ENCODE measurements at places on chromosomes 13 and 19.

DNA sequence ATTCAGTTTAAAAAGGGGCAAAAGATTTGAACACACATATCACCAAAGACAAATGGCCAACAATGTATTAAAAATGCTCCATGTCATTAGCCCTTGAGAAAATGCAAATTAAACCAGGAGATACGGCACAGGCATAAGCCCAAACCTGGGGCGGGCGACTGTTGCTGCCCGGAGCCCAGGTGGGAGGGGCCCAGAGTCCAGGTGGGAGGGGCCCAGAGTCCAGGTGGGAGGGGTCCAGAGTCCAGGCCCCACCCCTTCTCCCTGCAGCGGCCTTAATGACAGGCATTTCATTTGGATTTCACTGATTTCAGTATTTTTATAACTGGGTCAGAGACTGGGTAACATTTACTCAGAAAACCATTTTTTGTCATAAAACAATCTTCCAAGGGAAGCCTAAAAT is 78.2 kb downstream of the RASA3 start:
- no peak for DNase-seq

DNA sequence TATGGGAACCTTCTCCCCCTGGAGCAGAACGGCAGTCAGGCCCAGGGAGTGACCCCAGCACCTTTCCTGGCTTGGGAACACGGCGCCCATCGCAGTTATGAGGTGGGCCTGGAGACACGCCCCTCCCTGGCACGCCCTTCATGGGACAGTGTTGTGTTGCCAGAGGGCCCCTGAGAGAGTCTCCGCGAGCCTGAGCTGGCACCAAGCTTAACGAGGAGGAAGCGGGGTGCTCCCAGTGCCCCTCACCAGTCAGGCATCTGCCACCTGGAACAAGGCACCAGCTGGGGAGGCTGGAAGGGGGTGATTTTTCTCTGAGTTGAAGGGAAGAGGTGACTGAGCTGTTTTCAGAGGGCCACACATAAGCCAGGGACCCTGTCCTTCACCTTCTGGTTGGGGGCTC is 180.6 kb downstream of the KDM4B start:
- DNase-seq, result no peak

DNA sequence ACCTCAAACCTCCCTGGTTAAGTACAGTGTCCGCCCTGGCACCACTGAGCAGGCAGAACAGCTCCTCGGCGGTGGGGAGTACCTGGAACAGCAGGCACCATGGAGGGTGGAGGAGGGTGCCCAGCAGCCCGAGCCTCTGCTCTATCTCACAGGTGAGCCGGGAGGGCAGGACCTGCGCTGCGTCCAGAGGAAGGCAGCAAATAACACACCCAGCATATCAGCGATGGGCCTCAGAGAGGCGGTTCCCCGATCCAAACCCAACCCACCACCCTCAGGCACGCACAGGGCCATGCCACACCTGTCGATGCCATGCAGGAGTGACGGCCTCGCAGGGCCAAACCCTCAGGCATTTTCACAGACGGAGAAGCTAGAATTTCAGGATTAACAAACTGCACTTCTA is 11.8 kb downstream of the PEPD start:
- DNase-seq, result no peak

GRCh38 chr13:23965346-23965745 is 68.0 kb upstream of the C1QTNF9B start:
- DNase-seq, result no peak

- DNase-seq, result no peak
These were observed 52.2 kb downstream of the IRS2 start for GRCh38 chr13:109734002-109734785.

DNA sequence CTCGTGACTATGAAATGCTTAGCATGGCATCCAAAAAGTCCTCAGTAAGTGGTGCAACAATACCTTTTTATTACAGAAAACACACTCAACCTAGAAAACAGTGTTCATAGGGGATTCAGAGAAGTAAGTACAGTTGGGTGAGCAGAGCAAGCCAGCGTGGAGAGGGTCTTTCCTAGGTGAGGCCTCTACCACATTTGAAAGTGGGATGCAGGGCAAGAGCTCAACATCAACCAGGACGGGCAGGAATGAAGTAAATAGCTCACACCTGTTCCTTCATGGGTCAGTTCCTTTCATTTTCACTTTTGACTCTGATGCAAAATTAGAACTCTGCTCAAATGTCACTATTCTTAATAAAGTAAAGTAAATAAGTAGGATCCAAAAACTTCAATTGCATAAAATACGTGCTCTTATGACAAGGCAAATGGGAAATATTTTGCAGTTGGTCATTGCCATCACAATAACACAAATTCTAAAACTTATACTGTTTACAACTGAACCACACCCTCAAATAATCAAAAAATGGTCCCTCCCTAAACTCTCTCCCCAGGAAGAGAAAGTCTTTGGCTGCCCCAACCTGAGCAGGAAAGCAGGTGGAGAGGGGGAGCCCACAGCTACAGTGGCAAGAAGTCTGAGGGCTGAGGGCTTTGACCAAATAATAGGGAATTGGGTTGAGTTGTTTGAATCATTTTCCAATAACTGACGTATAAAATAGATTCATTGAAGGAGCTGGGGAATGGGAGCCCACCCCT is 20.2 kb downstream of the CHAMP1 start:
- no peak for DNase-seq

- no peak for DNase-seq
These were observed 127.6 kb downstream of the COG6 start for GRCh38 chr13:39783051-39783450.

- DNase-seq, result no peak
These were observed 35.2 kb downstream of the ADPRHL1 start for GRCh38 chr13:113417836-113418721.

DNA sequence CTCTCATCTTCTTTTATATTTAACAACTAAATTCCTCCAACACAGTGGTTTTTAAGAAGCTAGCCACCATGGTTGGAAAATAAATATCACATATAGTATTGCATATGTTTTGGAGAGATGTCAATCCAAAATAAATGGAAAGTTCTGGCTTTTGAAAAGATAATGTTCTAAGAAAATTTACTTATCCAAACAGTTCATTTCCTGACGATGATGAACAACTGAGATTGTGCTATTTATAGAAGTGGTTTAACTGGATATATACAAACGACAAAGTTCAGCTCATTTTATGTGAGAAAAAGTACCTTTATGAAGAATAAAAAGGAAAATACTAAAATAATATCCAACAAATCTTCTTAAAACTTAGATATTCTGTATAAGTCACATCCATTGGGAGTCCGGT is 174.7 kb downstream of the MZT1 start:
- no peak for DNase-seq

GRCh38 chr13:112785483-112785856 is 95.6 kb downstream of the ATP11A start:
- DNase-seq, result no peak

DNA sequence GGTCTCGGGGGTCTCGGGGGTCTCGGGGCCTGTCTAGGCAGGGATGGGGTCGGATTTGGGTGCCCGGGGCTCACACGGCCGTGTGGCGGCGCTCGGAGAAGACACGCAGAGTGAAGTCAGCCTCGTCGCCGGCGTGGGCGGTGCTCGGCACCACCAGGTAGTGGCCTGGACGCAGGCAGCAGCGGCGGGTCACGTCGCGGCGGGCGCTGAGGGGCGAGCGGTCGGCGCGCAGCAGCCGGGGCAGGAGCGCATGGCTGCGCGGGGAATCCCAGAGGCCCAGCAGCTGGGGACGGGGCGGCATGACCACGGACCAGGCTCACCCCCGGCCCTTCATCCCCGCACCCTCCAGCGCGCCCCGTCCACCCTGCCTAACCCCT is 8.2 kb downstream of the CAPN12 start:
- peak; percentile 58 for DNase-seq

DNA sequence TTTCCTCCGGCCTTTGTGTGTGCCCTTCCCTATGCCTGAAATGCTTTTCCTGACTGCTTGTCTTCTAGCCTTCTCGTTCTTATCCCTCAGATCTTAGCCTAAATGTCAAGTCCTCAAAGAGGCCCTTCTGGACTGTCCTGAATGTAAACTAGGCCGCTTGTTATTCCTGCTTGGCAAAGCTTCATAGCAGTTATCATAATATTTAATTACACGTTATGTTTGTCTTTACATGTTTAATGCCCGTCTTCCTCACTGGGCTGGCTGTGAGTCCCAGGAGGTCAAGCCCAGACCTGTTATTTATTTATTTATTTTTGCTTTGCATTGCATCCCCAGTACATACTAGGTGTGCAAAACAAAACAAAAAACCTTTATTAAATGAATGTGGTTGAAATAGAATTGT is 62.7 kb downstream of the SIPA1L3 start:
- no peak for DNase-seq

GRCh38 chr13:76822698-76823267 is 63.4 kb downstream of the KCTD12 start:
- no peak for DNase-seq

- DNase-seq, result no peak
These were observed 6.3 kb upstream of the GPR183 start for GRCh38 chr13:99313501-99313900.

- DNase-seq, result no peak
These were observed 62.8 kb downstream of the PEPD start for GRCh38 chr19:33458807-33459206.

DNA sequence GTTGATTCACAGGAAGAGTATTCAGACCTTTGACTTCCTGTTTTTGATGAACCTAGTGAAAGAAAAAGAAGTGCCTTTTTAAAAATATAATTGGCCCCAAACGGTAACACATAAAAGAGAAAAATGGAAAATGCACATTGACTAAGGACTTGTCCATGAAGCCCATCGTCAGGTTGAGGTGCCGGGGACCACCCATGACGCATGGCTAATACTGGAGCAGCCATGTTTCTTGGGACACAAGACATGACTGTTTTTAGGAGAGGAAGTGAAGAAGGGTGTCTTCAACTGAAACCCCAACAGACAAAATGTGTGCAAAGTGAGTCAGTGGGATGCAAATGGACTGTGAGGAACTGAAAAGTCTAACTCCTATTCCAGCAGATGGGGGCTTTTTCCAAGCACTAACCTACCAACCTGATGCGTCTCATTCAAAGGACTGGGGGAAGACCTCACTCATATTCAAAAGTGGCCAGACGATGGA is 459.4 kb downstream of the FOXO1 start:
- no peak for DNase-seq

DNA sequence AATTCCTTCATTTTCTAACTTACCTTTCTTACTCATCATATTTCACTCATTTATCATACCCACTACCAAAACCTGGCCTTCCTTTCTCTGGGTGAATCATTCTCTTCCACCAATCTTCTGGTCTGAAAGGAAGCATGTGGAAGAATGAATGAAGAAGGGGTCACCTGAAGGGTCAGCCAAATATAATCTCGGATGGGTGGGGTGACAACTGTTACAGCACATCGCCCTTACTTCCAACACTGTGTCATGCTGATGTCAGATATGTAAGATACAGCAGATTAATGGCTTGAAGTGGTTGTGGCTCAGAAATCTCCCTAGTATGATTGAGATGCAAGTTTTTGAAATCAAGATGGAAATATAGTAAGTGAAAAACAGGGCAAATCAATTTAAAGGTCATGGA is 401.7 kb upstream of the HTR2A start:
- DNase-seq, result no peak

DNA sequence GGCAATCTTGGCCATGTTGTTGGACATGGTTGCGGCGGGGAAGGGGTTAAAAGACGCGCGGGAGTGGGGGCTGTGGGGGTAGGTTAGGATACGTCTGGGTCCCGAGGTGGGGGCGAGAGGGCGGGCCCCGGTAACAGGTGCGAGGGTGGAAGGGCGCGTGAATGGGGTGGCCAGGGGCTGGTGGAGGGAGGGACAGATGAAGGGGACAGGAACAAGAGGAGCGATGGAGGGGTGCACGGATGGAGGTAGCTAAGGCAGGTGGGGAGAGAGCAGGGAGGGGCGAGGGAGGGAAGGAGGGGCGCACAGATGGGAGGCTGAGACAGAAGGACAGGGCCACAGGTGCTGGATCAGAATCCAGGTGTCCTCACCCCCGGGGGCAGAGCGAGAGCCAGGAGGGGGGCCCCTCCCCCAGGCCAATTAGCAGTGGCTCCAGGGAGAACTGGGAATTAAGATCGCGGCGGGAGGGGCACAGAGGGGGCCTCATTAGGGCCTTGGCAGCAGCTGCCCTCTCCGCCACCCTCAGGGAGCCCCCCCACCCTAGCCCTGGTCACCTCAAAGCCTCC is 1.3 kb downstream of the GNG8 start:
- DNase-seq, result no peak

GRCh38 chr13:42384265-42384664 is 112.3 kb downstream of the AKAP11 start:
- DNase-seq, result no peak

DNA sequence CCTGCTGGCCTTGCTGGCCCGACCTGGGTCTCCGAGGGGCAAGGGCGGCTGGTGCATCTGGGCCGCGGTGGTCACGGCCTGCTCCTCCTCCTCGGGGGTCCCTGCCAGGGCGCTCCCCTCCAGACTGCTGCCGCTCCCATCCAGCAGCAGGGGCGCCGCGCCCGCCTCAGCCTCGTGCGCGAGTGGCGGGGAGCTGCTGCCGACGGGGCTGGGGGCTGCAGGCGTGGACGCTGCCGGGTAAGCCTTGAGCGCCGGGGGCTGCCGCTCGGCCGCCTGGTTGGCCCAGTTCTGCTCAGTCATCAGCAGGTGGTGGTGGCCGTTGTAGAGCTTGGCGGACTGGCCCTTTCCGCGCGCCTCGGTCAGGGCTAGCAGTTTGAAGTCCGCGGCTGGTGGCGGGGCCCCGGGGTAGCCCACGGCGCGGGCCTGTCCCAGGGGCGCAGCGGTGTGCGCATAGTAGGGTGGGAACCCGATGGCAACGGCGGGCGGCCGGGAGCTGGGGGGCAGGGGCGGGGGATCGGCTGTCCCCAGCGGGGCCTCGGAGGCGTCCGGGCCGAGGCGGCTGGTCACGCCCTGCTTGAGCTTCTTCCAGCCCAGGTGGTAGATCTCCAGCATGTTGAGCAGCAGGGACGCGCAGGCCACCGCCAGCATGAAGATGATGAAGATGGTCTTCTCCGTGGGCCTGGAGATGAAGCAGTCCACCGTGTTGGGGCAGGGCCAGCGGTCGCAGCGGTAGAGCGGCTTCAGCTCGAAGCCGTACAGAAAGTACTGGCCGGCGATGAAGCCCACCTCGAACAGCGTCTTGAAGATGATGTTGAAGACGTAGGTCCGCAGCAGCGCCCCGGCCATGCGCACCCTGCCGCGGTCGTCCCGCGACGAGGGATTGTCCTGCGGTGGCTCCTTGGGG is 18.6 kb downstream of the GJA3 start:
- DNase-seq, result no peak

- no peak for DNase-seq
These were observed 8.9 kb upstream of the ELF1 start for GRCh38 chr13:41028051-41028450.
